Nephron progenitor cell (in vitro differentiated cells): ENCODE measurements at places on chromosomes 3 and 15.

GRCh38 chr3:73624017-73624820 is 522 bp downstream of the PDZRN3 start:
- peak overlapping the region; percentile 89 for H3K4me3 ChIP-seq
- peaks cover 83% of the 10 kb centered on the region for H3K4me1 ChIP-seq
- no peaks in the 10 kb centered on the region for H3K27me3 ChIP-seq
- H3K27ac ChIP-seq = peak overlapping the region; percentile 24

DNA sequence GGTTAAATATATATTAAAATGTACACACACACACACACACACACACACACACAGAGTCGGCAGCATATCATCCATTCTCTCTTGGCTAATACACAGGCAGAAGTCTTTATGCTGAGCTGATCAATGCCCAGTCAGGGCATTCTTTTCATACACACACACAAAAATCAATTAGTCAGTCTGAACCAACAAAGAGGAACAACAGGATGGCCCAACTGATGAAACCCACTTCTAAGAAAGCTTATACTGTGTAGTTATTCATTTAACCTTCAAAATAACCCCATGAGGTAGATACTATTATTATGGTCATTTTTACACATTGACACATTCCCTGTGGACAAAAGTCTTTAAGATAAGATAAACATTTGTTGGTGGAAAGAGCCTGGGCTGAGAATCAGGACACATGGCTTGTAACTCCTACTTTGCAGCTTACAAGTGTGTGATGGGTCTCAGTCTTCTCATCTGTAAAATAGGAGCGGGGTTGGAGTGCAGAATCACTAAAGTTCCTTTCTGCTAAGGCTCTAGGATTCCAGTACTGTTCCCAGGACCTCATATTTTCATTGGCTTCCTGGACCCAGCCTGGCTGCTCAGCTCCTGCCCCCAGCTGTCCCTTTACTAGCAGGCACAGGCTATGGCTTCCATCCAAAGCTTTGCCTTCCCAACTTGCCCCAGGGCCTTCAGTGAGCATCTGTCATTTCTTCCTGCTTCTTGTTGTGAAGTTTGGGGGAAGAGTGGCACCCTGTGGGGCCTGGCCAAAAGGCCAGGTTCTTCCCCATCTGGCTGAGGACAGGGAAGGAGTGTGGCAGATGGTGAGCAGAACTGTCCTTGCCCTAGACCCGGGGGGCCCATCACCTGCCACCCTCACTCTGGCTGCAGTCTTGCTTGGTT is 27.2 kb upstream of the GLCE start:
- peak overlapping the region; percentile 30 for H3K27ac ChIP-seq
- no peaks in the 10 kb centered on the region for H3K36me3 ChIP-seq
- H3K27me3 ChIP-seq = peaks cover 9% of the 10 kb centered on the region
- H3K4me1 ChIP-seq = peaks cover 26% of the 10 kb centered on the region
- DNase-seq = no peak

GRCh38 chr15:70479785-70480184 is 283.6 kb downstream of the UACA start:
- no peak overlapping the region for H3K27ac ChIP-seq
- no peak for DNase-seq
- H3K27me3 ChIP-seq = peaks cover 34% of the 10 kb centered on the region
- H3K36me3 ChIP-seq = no peaks in the 10 kb centered on the region
- H3K4me1 ChIP-seq = peaks cover 11% of the 10 kb centered on the region

DNA sequence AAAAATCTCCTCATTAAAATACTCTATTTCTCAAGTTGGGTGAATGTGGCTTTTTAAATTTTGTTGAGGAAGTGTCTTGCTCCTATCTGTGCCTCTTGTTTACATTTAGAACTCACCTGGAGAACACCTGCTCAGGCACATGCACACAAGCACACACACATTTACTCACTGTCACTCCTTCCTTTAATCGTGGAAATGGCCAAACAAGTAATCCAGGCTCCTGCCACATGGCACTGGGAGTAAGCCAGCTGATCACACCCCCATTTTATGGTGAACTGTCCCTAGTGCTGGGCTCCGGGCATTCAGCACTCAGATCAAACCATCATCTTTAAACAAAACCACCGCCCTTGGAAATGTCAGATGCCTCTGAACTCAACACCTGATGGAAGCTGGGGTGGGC is 204.7 kb upstream of the BHLHE40 start:
- H3K36me3 ChIP-seq = peaks cover 78% of the 10 kb centered on the region
- H3K4me3 ChIP-seq = no peak overlapping the region
- no peak for DNase-seq
- peak overlapping the region; percentile 19 for H3K27ac ChIP-seq
- peaks cover 15% of the 10 kb centered on the region for H3K4me1 ChIP-seq

DNA sequence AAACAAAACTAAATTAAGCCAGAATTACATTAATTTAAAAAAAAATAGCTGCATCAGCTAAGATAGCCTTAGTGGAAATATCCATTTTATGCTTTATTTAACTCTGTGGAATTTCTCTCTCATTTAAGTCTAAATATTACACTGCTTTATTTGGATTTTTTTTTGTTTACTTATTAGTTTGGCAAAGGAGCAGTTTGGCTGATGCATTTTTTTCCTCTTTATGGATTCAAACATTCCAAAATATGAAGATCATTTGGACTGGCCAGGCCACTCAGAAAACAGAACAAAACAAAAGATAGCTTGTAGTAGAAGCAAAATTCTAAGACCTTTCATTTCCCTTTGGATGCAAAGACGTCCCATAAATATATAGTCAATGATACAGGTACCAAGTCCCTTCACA is 707.3 kb upstream of the UBE2E2 start:
- no peak overlapping the region for H3K4me3 ChIP-seq
- H3K27me3 ChIP-seq = no peaks in the 10 kb centered on the region
- H3K27ac ChIP-seq = no peak overlapping the region
- no peaks in the 10 kb centered on the region for H3K36me3 ChIP-seq
- no peak for DNase-seq

GRCh38 chr3:63624941-63625560 is 27.4 kb upstream of the SNTN start:
- H3K4me1 ChIP-seq = no peaks in the 10 kb centered on the region
- no peak overlapping the region for H3K4me3 ChIP-seq
- H3K36me3 ChIP-seq = no peaks in the 10 kb centered on the region
- H3K27me3 ChIP-seq = peaks cover 6% of the 10 kb centered on the region
- no peak overlapping the region for H3K27ac ChIP-seq
- no peak for DNase-seq

GRCh38 chr15:47822048-47822447 is 104.7 kb downstream of the SEMA6D start:
- DNase-seq = peak; percentile 30
- no peak overlapping the region for H3K4me3 ChIP-seq
- H3K27ac ChIP-seq = peak overlapping the region; percentile 88

- peaks cover 23% of the 10 kb centered on the region for H3K4me1 ChIP-seq
- H3K4me3 ChIP-seq = no peak overlapping the region
- H3K27ac ChIP-seq = no peak overlapping the region
- no peaks in the 10 kb centered on the region for H3K27me3 ChIP-seq
Observed at GRCh38 chr3:114741066-114741465, 406.0 kb downstream of the ZBTB20 start.

DNA sequence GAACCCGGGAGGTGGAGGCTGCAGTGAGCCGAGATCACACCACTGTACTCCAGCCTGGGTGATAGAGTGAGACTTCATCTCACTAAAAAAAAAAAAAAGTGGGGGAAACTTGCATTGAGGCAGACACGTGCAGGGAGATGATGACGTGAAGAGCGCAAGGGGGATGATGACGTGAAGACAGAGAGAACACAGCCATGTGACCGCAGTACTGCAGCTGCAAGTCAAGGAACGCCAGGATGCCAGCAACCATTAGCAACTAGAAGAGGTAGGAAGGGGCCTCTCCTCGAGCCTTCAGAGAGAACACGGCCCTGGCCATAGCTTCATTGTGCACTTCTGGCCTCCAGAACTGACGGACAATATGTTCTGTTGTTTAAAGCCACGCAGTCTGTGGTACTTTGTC is 28.3 kb downstream of the RFT1 start:
- H3K27me3 ChIP-seq = no peaks in the 10 kb centered on the region
- H3K4me3 ChIP-seq = no peak overlapping the region
- peaks cover 46% of the 10 kb centered on the region for H3K36me3 ChIP-seq
- H3K4me1 ChIP-seq = peaks cover 57% of the 10 kb centered on the region
- H3K27ac ChIP-seq = peak overlapping the region; percentile 95

GRCh38 chr15:72562386-72562785 is 88.3 kb downstream of the ARIH1 start:
- no peaks in the 10 kb centered on the region for H3K4me1 ChIP-seq
- H3K36me3 ChIP-seq = peaks cover 61% of the 10 kb centered on the region
- no peak for DNase-seq

GRCh38 chr3:48466386-48467109 is 20.0 kb downstream of the ATRIP start:
- H3K4me1 ChIP-seq = peaks cover 38% of the 10 kb centered on the region
- peak overlapping the region; percentile 99 for H3K27ac ChIP-seq
- no peak for DNase-seq
- no peak overlapping the region for H3K4me3 ChIP-seq
- H3K36me3 ChIP-seq = peaks cover 12% of the 10 kb centered on the region
- no peaks in the 10 kb centered on the region for H3K27me3 ChIP-seq

GRCh38 chr15:55868707-55869106 is 124.7 kb downstream of the NEDD4 start:
- no peaks in the 10 kb centered on the region for H3K27me3 ChIP-seq
- H3K4me1 ChIP-seq = peaks cover 28% of the 10 kb centered on the region
- H3K27ac ChIP-seq = no peak overlapping the region
- no peak overlapping the region for H3K4me3 ChIP-seq
- no peak for DNase-seq

DNA sequence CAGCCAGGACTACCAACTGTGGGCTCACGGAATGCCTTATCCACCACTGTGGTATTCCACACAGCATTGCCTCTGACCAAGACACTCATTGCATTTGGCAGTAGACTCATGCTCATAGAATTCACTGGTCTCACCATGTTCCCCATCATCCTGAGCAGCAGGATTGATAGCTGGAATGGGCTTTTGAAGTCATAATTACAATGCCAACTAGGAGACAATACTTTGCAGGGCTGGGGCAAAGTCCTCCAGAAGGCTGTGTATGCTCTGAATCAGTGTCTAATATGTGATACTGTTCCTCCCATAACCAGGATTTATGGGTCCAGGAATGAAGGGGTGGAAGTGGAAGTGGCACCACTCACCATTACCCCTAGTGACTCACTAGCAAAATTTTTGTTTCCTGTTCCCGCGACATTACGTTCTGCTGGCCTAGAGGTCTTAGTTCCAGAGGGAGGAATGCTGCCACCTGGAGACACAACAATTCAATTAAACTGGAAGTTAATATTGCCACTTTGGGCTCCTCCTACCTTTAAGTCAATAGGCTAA is 58.6 kb upstream of the CCDC80 start:
- H3K4me3 ChIP-seq = no peak overlapping the region
- no peak for DNase-seq
- H3K27ac ChIP-seq = no peak overlapping the region

GRCh38 chr3:64518950-64519349 is 168.8 kb downstream of the ADAMTS9 start:
- no peak for DNase-seq
- peaks cover 7% of the 10 kb centered on the region for H3K4me1 ChIP-seq
- no peak overlapping the region for H3K4me3 ChIP-seq
- H3K27me3 ChIP-seq = no peaks in the 10 kb centered on the region
- H3K36me3 ChIP-seq = peaks cover 77% of the 10 kb centered on the region
- no peak overlapping the region for H3K27ac ChIP-seq

DNA sequence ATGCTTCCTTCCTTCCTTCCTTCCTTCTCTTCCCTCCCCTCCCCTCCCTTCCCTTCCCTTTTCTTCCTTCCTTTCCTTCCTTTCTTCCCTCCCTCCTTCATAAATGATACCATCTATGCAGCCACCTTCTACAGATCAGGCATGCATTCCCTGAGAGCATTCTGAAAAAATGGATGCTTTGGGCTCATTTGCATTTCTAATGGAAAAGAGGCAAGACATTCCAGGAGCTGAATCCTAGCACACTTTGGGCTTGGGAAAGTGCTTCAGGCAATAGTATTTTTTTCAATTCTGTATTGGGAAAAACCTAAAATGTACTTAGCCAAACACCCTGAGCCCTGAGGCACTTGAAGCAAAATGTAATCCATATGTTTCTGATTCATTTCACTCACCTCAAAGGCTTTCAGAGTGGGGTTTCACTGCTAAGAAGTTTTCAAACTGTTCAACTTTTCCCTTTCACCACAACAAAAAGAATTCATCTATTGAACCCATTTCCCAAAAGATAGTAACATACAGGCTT is 220.1 kb upstream of the RORA start:
- no peak overlapping the region for H3K27ac ChIP-seq
- no peak overlapping the region for H3K4me3 ChIP-seq
- no peaks in the 10 kb centered on the region for H3K4me1 ChIP-seq
- peaks cover 4% of the 10 kb centered on the region for H3K27me3 ChIP-seq

- H3K27me3 ChIP-seq = no peaks in the 10 kb centered on the region
- H3K27ac ChIP-seq = peak overlapping the region; percentile 78
- H3K36me3 ChIP-seq = peaks cover 4% of the 10 kb centered on the region
- no peak overlapping the region for H3K4me3 ChIP-seq
- DNase-seq = no peak
Observed at GRCh38 chr3:153706706-153707105, 414.5 kb upstream of the ARHGEF26 start.
